Glutamatergic neuron (in vitro differentiated cells): ENCODE measurements at places on chromosomes 11 and 22. TPM values are rescaled to one million over a fixed set of nuclear protein-coding genes. Genes with fewer than 3 reads are reported as not detected.

- H3K27ac ChIP-seq = no peak overlapping the region
- H3K27me3 ChIP-seq = peaks cover 3% of the 10 kb centered on the region
- no peak for DNase-seq
- H3K4me1 ChIP-seq = peaks cover 7% of the 10 kb centered on the region
- H3K36me3 ChIP-seq = no peaks in the 10 kb centered on the region
These were observed 52.0 kb downstream of the RELT start for GRCh38 chr11:73428227-73428626.

- H3K27me3 ChIP-seq = no peaks in the 10 kb centered on the region
- no peak for DNase-seq
- peaks cover 3% of the 10 kb centered on the region for H3K36me3 ChIP-seq
- H3K4me1 ChIP-seq = no peaks in the 10 kb centered on the region
- H3K4me3 ChIP-seq = no peak overlapping the region
These were observed 43.4 kb upstream of the SC5D start for GRCh38 chr11:121249039-121249663.

GRCh38 chr11:120717042-120717441, 205.5 kb downstream of the GRIK4 start:
- DNase-seq = no peak
- no peak overlapping the region for H3K4me3 ChIP-seq
- peaks cover 2% of the 10 kb centered on the region for H3K27me3 ChIP-seq

The MYRF gene
- 0.29 TPM for total RNA-seq

- DNase-seq = no peak
- H3K27ac ChIP-seq = no peak overlapping the region
These were observed 34.5 kb downstream of the CPT1A start for GRCh38 chr11:68806931-68807844.

The CELF1 gene
- 261 TPM for total RNA-seq

GRCh38 chr11:77440678-77441077, 33.2 kb downstream of the PAK1 start:
- H3K27ac ChIP-seq = no peak overlapping the region
- peaks cover 3% of the 10 kb centered on the region for H3K36me3 ChIP-seq
- no peak for DNase-seq
- H3K4me1 ChIP-seq = peaks cover under 1% of the 10 kb centered on the region
- no peak overlapping the region for H3K4me3 ChIP-seq
